ENCODE measurements at places on chromosomes 11 and 22.

- peak; percentile 89 for DNase-seq
Measured at GRCh38 chr11:72239849-72240460, 4.0 kb downstream of the PHOX2A start.

GRCh38 chr11:129056916-129057315 is 114.2 kb upstream of the TP53AIP1 start:
- DNase-seq: no peak

GRCh38 chr22:29693161-29693560 is 26.6 kb upstream of the CABP7 start:
- DNase-seq: no peak

- no peak for DNase-seq
Measured at GRCh38 chr11:75574698-75575602, 12.9 kb downstream of the SERPINH1 start.

GRCh38 chr22:23070418-23071229 is at the start of gene GNAZ:
Gene GNAZ, plus strand, starts transcription at chr22:23070519. Its CDS starts 25,177 bp downstream, at chr22:23095696.
- DNase-seq: peak; percentile 63

GRCh38 chr22:49481659-49482399 is 345.8 kb downstream of the BRD1 start:
- DNase-seq: no peak

GRCh38 chr11:113016905-113017304 is 55.7 kb downstream of the NCAM1 start:
- DNase-seq: no peak

DNA sequence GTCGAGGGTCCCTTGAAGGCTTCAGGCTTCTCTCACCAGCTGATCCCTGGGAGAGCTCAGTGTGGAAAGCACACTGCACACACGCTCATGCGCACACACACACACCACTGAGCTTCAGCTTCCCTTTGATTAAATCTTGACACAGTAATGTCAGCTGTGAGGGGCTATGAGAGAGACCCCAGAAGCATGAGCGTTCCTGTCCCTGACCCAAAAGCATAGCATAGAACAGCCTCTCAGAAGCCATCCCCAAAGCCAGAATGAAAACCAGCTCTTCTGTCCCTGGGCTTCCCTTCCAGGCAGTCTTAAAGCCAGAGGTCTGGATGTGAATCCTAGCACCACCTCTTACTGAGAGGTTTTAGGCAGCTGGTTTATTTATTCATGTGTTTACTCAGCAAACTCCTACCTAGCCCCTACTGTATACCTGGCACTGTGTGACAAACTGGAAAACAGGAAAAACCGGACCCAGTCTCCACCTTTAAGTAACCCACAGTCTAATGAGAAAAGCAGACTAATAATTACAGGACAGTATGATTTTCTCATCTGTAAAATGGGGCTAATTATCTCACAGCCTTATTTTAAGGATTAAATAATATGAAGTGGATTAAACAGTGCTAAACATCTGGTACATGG is 15.9 kb downstream of the GALNT18 start:
- DNase-seq: peak; percentile 83

DNA sequence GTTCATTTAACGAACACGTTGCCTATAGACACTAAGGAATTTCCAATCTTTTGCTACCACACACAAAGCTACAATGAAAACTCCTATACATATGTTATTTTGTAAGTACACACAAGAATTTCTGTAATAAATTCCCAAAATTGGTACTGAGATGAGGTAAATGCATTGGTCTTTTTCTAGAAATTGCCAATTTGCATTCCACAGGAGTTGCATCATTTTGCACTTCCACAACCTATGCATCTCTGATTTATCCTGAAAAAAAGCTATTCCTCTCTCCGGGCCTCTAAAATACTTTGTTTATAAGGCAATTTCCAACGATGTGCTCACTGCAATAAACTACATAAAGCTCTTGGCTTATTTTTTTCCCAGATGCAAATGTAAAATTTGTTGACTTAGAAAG is 24.9 kb downstream of the IMMP1L start:
- DNase-seq: no peak

GRCh38 chr11:24585192-24585591 is 88.3 kb downstream of the LUZP2 start:
- peak; percentile 45 for DNase-seq

DNA sequence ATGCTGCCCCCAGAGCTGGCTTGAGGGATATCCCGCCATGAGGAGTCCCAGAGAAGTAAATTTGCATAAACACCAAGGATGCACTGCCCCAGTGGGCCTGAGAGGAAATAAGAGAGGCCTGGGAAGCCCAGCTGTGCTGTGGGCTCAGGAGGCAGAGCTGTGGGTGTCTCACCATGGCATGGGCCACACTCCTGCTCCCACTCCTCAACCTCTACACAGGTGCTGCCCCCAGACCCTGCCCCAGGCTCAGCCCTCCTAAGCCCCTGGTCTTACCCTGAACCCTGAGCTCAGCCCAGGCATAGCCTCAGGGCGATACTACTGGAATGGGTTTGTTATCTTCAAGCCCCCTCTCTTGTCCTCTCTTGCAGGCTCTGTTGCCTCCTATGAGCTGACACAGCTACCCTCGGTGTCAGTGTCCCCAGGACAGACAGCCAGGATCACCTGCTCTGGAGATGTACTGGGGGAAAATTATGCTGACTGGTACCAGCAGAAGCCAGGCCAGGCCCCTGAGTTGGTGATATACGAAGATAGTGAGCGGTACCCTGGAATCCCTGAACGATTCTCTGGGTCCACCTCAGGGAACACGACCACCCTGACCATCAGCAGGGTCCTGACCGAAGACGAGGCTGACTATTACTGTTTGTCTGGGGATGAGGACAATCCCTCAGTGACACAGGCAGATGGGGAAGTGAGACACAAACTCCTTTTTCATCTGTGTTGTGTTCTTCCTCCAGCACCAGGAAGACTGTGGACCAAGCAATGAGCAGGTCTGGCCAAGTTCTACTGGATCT is 59.9 kb downstream of the GGTLC2 start:
- DNase-seq: no peak

DNA sequence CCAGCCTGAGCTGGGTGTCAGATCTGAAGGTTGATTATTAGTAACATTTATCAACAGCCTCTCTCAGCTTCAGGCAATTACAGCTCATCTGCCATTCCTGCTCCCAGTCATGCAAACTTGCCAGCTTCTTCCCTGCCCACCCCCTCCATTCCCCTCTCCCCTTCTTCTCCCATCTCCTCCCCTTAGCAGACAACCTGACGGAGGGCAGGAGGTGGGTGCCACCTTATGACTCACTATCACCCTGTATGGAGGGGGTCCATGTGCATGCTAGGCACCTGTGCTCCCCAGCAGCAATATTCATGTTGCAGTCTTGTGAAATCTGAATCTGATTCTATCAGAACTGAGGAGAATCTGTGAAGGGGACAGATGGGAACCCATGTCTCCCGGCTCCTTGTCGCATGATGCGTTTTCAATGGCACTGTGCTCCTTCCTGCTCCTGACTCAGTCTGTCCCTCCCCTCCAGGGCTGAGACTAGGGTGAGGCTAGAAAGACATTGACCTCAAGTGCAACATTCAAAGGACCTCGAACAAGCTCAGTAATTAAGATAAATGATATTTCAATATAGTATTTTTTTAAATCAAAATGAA is 46.3 kb upstream of the TUB start:
- DNase-seq: no peak

- DNase-seq: no peak
Measured at GRCh38 chr22:35733791-35734516, 16.3 kb downstream of the APOL5 start.

- DNase-seq: no peak
Measured at GRCh38 chr22:24393012-24393559, 34.3 kb upstream of the ADORA2A start.

DNA sequence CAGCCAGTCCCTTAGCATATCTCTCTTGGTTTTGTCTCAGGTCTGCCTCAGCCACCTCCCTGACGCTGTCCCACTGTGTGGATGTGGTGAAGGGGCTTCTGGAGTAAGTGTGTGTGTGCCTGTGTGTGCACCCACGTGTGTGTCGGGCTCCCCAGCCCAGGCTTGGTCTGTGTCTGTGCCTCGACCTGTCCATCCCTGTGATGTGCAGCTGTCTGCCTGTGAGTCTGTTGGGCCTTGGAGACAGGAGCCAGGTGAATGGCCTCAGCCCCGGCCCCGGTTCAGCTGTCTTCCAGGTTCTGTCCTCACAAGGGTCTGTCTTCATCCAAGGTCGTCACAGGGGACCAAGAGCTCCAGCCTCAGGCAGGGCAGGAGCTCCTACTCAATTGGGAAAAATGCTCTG is 9.8 kb downstream of the ATG16L2 start:
- no peak for DNase-seq

- peak; percentile 13 for DNase-seq
Measured at GRCh38 chr11:122170815-122171475, 54.9 kb upstream of the BLID start.

DNA sequence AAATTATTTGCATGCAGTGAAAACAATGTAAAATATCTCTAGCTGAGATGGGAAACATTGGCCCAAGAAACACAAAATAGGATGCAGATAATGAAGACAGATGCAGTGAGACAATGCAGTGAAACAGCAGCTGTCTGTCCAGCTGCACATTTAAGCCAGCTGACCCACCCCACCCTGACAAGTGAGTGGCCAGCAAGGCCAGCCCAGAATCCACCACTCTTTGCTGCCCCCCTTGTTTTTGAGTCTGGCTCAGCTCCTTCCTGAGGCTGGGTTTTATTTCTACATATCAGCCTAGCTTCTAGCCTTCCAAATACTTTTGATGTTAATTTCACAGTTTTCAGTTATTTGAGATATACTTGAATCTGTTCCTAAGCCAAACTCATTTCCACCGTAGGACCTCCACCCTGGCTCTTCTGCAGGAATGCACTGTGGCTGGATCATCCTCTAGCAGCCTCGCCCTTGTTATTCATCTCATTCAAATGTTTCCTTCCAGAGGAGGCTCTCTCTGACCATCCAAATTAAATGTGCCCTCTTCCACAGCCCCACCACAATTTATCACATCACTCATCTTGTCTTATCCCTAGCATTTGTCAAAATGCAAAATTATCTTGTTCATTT is 154.1 kb upstream of the POU2AF2 start:
- DNase-seq: no peak

DNA sequence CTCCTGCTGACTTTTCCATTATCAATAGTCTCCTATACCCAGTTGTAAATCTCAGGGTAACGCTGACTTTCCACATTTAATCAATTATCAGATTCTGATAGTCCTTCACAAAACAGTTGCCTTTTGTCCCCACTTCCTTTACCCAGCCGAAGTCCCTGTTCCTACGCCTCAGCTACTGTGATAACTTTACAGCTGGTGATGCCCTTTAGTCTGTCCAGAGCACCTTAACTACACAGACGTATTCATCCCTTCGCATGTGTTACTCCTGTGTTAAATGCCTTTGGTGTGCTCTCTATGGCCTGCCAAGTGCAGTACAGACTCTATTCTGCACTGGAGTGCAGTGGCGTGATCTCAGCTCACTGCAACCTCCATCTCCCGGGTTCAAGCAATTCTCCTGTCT is 20.2 kb downstream of the SSH3 start:
- DNase-seq: no peak

DNA sequence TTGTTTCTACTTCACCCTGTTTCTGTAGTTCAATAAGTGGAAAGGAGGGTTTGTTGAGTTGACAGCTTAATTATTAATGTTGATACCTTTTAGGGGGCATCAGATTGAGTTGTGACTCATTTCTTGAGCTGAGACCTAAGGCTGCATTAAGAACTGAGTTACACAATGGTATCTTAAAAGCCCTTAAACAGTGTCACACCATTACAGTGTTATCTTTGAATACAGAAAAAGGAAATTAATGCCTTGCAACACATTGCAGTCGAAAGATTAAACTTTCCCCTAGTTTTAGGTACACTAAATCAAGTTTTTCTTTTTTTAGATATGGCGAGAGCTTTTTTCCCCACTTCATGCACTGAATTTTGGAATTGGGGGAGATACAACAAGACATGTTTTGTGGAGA is 16.7 kb downstream of the PAFAH1B2 start:
- no peak for DNase-seq

DNA sequence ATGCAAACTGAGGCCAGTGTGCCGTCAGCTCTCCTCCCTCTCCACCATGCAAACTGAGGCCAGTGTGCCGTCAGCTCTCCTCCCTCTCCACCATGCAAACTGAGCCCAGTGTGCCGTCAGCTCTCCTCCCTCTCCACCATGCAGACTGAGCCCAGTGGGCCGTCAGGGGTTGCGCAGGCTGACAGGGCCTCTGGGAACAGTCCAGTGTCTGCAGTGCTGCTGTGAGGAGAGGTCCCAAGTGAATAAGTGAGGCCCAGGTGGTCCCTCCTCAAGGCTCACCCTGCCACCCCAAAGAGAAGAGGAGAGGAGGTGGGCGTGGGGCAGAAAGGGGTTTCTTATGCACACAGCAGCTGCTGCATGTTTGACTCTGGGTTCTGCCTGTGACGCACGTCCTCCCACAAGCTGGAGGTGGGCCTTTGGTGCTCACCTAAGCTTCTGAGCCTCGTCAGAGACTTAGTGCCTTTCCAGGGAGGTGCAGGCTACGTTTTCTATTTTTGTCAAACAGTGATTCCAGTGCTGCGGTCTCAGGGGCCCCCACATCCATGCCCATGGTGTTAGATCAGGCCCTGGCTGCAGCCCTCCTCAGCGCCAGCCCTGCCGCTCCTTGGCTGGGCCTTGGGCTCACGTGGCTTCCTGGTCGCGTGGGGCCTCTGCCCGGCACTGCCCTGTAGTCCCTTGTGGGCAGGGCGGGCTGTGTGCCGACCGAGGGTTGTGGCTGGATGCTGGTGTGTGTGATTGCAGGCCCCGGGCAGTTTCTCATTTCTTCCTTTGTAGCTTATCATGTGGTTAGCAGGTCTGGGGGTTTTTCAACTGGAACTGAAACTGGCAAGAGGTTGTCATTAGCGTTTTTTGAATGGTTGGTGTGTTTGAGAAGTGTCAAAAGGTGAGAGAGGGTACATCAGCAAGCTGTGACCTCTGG is 7.1 kb downstream of the TPCN2 start:
- no peak for DNase-seq

GRCh38 chr22:42388130-42388797 is 43.9 kb downstream of the NFAM1 start:
- peak; percentile 97 for DNase-seq

DNA sequence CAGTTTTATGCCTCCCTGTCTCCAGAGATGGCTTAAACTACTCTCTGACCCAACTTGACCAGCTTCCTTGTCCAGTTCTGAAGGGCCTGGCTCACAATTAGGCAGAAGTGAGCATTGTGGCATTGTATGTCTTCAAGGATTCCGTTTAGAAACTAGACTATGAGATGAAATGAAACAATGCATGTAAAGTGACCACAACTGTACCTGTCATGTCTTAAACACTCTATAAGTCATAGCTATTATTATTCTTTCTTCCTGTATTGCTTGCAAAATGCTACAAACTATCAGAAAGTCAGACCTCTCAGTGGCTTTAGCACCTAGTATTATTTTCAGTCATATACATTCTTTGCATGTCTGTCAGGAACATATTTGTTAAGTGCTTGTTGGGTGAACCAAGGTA is 127.9 kb upstream of the MTMR2 start:
- no peak for DNase-seq

DNA sequence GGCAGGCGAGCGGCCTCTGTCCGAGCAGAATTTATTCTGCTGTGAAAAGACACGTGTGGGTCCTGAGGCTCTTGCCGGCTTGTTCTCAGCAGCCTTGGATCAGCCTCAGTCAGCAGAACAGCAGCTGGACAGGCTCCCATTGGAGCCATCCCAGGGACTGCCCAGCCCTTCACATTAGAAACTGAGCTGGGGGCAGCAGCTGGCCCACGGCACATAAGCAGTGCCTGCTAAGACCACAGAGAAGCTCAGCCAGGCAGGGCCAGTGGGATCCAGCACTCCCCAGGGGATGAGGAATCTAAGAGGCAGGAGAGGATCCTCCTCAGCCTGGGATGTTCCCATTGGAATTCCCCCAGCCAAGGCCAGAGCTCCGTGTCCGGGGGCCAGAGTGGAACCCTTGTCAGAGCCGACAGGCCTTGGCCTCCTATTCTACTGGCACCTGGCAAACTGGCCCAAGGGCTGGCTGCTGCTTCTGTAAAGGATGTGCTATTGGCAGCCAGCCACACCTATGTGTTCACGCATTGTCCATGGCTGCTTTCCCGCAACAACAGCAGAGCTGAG is 18.2 kb downstream of the RTN4R start:
- no peak for DNase-seq

Data from DMS53 (cell line).